ENCODE measurements at places on chromosomes 3 and 15. TPM values are rescaled to one million over a fixed set of nuclear protein-coding genes. Genes with fewer than 3 reads are reported as not detected.

GRCh38 chr15:74780523-74781430 is 1.1 kb upstream of the CSK start:
- H3K27me3 ChIP-seq: no peaks in the 10 kb centered on the region
- H3K4me3 ChIP-seq: peak overlapping the region; percentile 65
- peak overlapping the region; percentile 86 for H3K27ac ChIP-seq
- peaks cover 61% of the 10 kb centered on the region for H3K4me1 ChIP-seq

- H3K4me3 ChIP-seq: peak overlapping the region; percentile 64
- H3K27ac ChIP-seq: peak overlapping the region; percentile 62
- peaks cover 20% of the 10 kb centered on the region for H3K4me1 ChIP-seq
Observed at GRCh38 chr15:101250873-101251829, 697 bp downstream of the CHSY1 start.

GRCh38 chr3:113251817-113252216 is 40.5 kb downstream of the BOC start:
- H3K4me1 ChIP-seq: no peaks in the 10 kb centered on the region
- no peak overlapping the region for H3K4me3 ChIP-seq
- no peaks in the 10 kb centered on the region for H3K27me3 ChIP-seq
- H3K27ac ChIP-seq: no peak overlapping the region
- H3K36me3 ChIP-seq: no peaks in the 10 kb centered on the region

CCDC54 gene
- total RNA-seq: not detected

LRRC31 gene
- total RNA-seq: not detected

Measured in naive thymus-derived CD4-positive, alpha-beta T cell (primary cell).